Left lung (tissue), 14 donors: ENCODE measurements at places on chromosomes 1 and 21. TPM values are rescaled to one million over a fixed set of nuclear protein-coding genes. Genes with fewer than 3 reads are reported as not detected.

The LENEP gene
- 0.64 TPM for polyA plus RNA-seq

The CHML gene
- 22.5 TPM for polyA plus RNA-seq

The GBP3 gene
- polyA plus RNA-seq, result 21.2 TPM

The FRRS1 gene
- polyA plus RNA-seq, result 14.2 TPM

The VPS72 gene
- 62.7 TPM for polyA plus RNA-seq

The LCE1F gene
- not detected for polyA plus RNA-seq

The S1PR1 gene
- 171 TPM for polyA plus RNA-seq

The DNAI4 gene
- polyA plus RNA-seq, result 11.4 TPM

The WDR64 gene
- 0.32 TPM for polyA plus RNA-seq

The FCRL2 gene
- polyA plus RNA-seq, result not detected

The MAP10 gene
- 7.0 TPM for polyA plus RNA-seq

The SPATA17 gene
- polyA plus RNA-seq, result 4.1 TPM

The GCLM gene
- 10.5 TPM for polyA plus RNA-seq

The SMIM1 gene
- polyA plus RNA-seq, result 4.1 TPM

The CCDC30 gene
- 14.6 TPM for polyA plus RNA-seq

The CATSPERE gene
- polyA plus RNA-seq, result 1.9 TPM

The NKAIN1 gene
- 1.7 TPM for polyA plus RNA-seq

The FCGR1A gene
- 4.2 TPM for polyA plus RNA-seq

The KCNK1 gene
- polyA plus RNA-seq, result 5.4 TPM

The SPATA21 gene
- polyA plus RNA-seq, result 0.39 TPM

The ANGPTL7 gene
- 0.27 TPM for polyA plus RNA-seq

The AUNIP gene
- 3.0 TPM for polyA plus RNA-seq

The OPRD1 gene
- 0.27 TPM for polyA plus RNA-seq

The OR2L13 gene
- not detected for polyA plus RNA-seq

The PTPRU gene
- polyA plus RNA-seq, result 17.1 TPM

The SELENON gene
- 102 TPM for polyA plus RNA-seq

The SHE gene
- polyA plus RNA-seq, result 21.8 TPM

The LIX1L gene
- polyA plus RNA-seq, result 45.1 TPM

The RNU1-4 gene
- polyA plus RNA-seq, result 2.5 TPM

The UBE2U gene
- polyA plus RNA-seq, result 0.21 TPM

The CELA3A gene
- polyA plus RNA-seq, result not detected

The TMEM51 gene
- 11.4 TPM for polyA plus RNA-seq

The TARDBP gene
- polyA plus RNA-seq, result 271 TPM

The TMEM35B gene
- 30.3 TPM for polyA plus RNA-seq

The CD48 gene
- 6.5 TPM for polyA plus RNA-seq

The MOV10 gene
- polyA plus RNA-seq, result 69.8 TPM
